ENCODE measurements at places on chromosomes 7 and 10.

DNA sequence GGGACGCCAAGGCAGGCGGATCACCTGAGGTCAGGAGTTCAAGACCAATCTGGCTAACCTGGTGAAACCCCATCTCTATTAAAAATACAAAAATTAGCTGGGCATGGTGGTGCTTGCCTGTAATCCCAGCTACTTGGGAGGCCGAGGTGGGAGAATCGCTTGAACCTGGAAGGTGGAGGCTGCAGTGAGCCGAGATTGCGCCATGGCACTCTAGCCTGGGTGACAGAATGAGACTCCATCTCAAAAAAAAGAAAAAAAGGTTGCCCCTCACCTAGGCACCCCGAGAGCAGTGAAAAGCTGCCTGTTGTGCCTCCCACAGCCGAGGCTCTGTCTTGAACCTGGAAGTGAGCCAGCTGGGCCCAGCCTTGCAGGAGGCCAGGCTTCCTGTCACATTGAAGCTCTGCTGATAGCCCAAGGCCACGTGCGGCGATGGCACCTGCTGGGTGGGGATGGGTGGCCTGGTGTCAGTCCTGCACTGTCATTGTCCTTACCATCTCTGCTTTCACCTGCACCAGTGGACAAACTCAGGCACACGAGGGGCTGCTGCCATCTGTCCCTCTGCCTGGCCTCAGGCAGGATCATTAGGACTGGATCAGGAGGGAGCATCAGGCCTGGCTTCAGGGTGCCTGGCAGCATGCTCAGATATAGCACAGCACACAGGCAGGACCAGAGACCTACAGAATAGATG is 37.8 kb downstream of the DNAJB12 start:
- DNase-seq, result peak; percentile 43

- DNase-seq, result no peak
Measured at GRCh38 chr10:3185386-3185785, 12.8 kb upstream of the PITRM1 start.

GRCh38 chr7:132551886-132552285 is 24.4 kb downstream of the PLXNA4 start:
- DNase-seq, result no peak

GRCh38 chr10:86062198-86062550 is 304.4 kb downstream of the GRID1 start:
- no peak for DNase-seq

DNA sequence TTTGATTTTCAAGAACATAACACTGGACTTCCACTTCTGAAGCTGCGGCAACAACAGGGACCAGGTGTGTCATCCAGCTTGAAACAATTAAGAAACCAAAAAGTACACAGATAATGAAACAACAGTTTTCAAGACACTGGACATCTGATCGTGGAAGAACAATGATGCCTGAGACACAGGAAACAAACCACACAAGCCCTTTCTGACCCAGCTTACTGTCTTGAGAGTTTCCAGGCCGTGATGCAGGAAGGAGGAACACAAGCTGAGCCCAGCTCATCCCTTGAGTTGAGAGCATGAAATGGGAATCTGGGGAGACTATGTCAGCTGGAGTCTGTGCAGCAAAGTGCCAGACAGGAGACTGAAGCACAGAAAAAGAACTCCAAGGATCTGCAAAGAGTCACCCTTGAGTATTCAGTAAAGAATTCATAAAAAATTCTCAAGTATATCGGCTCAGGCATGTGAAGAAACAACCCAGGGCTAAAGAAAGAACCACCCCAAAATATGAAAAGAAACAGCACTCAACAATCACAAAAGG is 91.6 kb downstream of the RNF32 start:
- no peak for DNase-seq

GRCh38 chr7:159025161-159025779 is 119.4 kb downstream of the VIPR2 start:
- no peak for DNase-seq

DNA sequence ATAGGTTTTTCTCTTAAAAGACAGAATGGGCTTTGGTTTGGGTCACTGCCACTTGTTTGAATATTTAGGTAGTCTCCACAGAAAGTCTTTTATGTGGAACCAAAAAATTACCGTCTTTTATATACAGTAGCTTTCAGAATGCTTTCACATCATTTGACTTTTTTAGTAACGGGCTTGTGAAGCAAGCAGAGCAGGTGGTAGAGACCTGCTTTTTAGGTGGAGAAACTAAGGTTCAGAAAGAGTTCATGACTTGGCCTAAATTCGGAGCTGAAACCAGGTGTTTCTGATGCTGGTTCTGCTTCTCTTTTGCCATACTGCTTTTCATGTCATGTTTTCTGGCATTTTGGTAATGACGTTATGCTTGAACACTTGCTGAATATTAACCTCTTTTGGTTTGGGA is 36.3 kb downstream of the GARS1 start:
- DNase-seq, result no peak

DNA sequence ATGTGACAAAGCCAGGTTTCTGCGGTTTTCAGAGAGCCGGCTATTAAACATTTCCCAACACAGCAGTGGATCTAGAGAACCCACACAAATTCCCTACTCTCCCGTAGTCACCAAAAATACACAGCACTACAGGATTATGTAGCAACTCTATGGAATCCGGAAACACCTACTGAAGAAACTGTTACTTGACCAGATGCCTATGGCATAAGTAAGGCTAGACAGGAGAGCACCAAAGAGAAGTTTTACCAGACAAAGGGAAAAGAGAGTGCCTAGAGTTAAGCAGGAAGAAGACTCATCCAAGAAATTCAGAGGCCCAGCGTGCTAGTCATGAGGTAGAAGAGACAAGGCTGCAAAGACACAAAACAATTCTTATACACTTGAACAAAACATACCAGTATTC is 321.1 kb downstream of the PARD3 start:
- no peak for DNase-seq

GRCh38 chr10:986137-986825 is 2.0 kb upstream of the GTPBP4 start:
- DNase-seq, result no peak

DNA sequence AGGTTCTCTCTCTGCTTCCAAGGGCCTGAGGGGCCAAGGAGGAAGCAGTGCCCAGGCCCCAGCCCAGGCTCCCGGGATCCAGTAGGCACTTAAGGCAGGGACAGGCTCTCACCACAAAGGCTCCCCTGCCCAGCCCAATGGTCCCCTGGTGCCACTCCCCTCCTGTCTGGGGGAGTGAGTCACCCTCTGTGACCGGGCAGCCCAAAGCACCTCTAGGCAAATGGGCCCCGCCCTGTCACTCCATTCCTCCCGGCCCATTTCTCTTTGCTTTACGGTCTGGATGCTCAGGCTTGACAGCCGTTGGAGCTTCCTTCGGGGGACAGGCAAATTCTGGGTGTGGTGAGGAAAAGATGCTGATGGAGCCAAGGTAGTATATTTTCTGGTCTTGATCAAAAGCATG is at the start of gene CALHM3:
Gene CALHM3, minus strand, starts transcription at position 106 of the 400 bp plus-strand sequence. CDS start 208 bp downstream, outside the sequence.
- no peak for DNase-seq

DNA sequence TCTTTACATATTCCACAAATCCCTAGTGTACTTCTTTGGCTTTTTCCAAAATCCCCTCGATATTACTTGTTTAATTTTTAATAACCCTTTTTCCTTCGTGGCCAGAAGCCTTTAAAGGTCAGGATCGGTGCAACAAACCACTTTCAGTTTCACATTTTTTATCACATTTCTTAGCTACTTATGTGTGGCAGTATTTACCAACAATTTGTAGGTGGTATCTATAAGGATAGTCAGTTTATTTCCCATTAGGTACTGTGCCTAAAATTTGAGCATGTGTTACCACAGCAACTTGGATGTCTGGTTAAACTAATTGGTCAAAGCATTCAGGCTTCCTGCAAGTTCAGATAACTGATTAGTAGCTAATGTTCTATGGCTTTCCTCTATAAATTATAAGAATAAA is 104.9 kb downstream of the CDK14 start:
- DNase-seq, result no peak

GRCh38 chr7:72298912-72299311 is 113.2 kb downstream of the CALN1 start:
- no peak for DNase-seq

DNA sequence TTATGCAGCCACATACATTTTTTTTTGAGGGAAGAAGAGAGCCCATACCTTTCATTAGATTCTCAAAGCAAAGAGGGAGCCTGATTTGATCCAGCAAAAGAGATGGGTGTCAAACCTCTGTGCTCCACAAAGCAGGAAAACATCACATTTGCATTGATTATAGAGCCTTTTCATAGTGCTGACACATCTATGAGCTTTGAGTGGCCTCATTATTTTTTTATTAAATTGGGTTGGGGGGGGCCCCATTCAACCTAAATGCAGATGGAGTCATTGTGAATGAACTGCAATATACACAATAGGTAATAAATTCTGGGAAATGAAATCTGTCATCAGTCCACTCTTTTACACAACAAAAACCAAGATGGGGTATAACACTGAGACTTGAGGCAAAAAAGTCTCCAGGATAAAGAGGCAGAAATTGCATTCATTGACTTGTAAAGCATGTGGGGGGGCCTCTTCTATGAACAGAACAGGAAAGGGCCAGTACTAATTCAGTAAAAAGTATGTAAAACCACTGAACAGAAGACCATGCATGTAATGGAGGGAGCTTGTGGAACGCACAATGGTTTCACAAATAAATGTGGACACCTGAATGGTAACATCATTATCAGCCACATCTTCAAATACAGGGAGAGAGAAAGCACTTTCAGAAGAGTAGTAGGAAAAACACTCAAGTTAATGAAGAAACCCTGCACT is 17.7 kb upstream of the ASB4 start:
- no peak for DNase-seq

DNA sequence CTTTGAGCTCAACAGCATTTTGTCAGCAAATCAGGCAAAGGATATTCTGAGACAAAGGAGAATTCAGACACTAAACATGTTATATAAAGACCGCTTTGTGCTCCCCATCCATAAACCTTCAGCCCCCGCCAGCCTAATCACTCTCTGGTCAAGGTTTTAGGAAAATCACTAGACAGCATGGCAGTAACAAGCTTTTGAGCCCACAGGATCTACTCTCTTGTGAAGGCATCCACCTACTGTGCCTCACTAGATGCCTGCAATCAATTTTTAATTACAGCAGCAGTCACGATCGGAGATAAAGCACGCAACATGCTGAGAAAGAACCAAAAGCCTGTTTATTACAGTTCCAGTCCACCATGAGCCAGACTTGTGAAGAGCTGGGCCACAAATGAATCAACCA is 19.1 kb downstream of the PDE1C start:
- no peak for DNase-seq
